Nephron progenitor cell (in vitro differentiated cells): ENCODE measurements at places on chromosomes 5 and 9.

GRCh38 chr5:33408816-33409215 is 31.9 kb upstream of the TARS1 start:
- no peak for DNase-seq

DNA sequence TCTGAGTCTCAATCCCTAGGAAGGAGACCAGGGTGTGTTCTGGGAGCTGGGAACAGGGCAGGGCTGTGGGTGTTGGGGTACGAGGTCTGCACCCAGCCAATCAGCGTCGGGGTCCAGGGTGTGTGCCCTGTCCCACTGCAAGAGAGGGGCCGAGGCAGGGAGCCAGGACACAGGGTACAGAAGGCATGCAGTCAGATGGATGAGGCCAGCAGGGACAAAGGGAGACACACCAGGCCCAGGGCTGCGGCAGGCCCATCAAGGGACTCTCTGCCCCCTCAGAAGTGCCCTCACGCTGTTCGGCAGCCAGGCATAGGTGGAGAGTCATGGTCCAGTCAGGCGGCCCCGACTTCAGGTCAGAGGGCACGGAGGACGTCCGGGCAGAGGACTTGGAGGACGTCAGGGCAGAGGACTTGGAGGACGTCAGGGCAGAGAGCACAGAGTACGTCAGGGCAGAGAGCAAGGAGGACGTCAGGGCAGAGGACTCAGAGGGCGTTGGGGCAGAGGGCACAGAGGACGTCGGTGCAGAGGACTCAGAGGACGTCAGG is 28.8 kb upstream of the ADAMTS2 start:
- no peak for DNase-seq

DNA sequence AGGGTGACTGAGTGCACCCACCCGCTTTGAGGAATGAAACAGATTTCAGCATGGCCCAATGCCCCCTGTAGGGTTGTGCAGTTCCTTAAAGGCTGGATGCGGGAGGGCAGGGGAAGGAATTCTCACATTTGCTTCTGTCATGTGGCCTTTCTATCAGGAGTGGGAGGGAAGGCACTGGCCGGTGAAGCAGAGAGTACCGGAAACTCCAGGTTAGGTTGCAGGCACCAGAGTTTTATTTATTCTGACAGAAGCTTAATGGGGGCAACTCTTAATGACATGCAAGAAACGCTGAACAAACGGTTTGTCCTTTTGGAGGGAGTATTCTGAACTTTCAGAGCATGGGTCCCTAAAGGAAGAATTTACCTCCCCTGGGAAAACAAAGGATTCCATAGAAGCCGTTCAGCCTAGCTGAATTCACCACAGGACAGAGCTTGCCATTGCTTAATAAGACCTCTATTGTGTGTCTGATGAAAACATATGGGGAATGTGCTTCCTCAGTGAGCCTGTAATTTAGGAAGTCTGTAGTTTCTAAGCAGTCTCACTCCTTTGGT is 44.1 kb upstream of the EQTN start:
- DNase-seq = peak; percentile 16

DNA sequence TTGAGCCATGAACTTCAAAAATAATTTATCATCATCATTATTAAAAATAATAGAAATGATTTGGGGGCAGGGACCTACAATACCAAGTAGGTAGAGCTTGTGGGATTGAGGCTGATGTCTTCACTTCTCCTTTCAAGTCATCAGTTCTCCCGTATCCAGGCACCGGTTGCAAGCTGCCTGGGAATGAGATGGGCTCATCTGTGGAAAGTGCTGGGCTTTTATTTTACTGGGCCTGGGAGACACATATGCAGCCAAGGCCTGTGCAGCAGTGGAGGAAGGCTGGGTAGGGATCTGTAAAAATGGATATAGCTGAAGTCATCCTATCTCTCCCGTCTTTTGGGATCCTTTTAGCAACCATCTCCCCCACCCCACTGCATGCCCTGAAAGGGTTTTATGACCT is 284.1 kb upstream of the CLINT1 start:
- DNase-seq = no peak
